ENCODE measurements at places on chromosomes 4 and X. TPM values are rescaled to one million over a fixed set of nuclear protein-coding genes. Genes with fewer than 3 reads are reported as not detected.

GRCh38 chr4:160795216-160795615 lies 1368.6 kb downstream of the FSTL5 start:
- DNase-seq: no peak

The PNMA5 gene
- 0.11 TPM for total RNA-seq

- DNase-seq: no peak
These were observed 127.7 kb downstream of the RASL11B start for GRCh38 chr4:52989865-52990264.

DNA sequence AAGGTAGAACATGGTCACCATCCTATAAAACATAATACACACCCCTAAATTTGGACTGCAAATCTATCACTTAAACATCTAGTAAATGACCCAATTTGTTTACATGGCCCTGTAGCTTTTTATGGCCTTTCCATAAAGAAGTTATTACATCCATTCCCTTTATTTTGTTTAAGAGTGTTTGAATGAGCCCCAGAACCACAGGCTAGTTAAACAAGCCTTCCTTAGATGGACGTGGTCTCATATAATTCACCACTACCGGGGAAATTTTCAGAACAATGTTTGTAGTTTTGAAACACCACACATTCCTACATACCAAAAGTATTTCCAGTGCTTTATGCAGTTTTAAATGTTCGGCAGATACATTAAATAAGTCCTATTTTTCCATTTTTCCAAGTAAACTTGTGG lies 12.3 kb downstream of the PDGFC start:
- DNase-seq: no peak

GRCh38 chr4:3660086-3660927 lies 105.9 kb upstream of the ADRA2C start:
- DNase-seq: no peak
